ENCODE measurements at places on chromosomes 3 and 15.

GRCh38 chr3:137242836-137243400, 285.1 kb downstream of the IL20RB start:
- DNase-seq: no peak

DNA sequence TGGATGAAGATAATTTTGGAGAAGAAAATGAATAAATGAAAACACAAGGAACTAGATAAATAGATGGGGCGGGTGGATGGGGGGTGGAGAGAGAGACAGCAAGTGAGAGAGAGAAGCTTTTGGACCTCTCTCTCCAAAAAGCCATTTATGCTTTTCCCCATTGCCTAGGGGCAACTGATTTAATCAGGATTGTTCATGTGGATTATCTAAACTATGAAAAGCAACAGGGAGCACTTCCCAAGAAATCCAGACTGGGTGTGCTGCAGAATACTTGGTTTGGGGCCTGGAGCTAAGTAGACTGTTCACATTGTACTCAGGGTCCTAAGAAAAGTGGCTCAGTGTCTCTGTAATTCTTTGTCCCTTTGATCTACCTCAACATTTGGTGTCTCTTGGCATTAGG, 367.0 kb downstream of the TIGIT start:
- DNase-seq: no peak

- DNase-seq: peak; percentile 65
These were observed 18.8 kb downstream of the NBEAL2 start for GRCh38 chr3:46998121-46998851.

- peak; percentile 6 for DNase-seq
These were observed 559 bp downstream of the SENP5 start for GRCh38 chr3:196868297-196868661.

DNA sequence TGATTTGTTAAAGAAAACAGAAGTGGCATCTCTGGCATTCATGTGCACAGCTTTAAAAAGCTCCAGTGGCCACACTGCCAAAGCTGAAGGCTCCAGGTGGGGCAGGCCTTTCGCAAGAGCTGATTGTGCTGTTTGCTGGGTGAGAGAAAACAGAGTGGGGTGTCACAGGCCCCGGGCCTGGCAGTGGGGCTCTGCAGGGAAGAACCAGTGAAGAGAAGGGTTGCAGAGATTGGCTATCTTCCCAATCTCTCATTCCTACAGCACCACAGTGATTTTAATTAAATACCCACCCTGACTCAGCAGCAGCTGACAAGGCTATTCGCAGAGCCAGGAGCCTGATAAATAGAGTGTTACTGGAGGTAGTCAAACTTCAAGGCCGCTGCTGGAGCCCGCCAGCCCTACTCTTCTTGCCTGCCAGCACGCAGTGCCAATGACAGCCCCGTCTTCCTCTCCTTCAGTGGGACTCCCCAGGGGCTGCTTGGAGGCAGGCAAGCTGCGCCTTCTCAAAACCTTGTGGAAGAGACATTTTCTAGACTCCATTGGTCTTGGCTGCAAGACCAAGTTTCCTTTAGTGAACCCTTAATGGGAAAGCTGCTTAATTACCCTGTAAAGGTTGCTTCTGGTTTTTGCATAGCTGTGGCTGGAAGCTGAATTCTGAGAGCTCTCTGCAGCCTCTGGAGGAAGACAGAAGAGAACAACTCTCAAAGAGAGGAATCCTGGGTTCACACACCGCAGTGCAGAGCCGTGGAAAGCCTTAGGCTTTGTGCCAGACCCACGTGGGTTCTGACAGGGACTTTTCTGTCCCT, 225.8 kb upstream of the SLCO3A1 start:
- no peak for DNase-seq

GRCh38 chr3:138165061-138165460, 9.7 kb downstream of the DBR1 start:
- DNase-seq: no peak

DNA sequence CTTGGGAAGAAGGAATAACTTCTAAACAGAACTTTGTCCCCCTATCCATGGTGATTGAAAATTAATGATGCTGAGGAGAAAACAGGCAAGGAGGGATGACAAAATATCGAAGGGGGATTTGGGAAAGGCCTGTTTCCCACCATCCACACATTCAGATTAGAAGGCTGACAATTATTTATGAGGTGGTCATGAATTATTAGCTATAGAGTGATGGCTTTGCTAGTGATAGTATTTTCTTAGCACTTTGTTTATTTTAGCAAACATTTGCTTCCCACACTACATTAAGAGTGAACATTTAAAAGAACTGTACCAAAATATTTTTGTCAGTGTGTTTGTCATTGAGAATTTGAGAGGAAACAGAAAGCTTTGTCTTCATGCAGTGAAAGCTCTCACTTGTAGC, 172.6 kb upstream of the PDZRN3 start:
- no peak for DNase-seq

DNA sequence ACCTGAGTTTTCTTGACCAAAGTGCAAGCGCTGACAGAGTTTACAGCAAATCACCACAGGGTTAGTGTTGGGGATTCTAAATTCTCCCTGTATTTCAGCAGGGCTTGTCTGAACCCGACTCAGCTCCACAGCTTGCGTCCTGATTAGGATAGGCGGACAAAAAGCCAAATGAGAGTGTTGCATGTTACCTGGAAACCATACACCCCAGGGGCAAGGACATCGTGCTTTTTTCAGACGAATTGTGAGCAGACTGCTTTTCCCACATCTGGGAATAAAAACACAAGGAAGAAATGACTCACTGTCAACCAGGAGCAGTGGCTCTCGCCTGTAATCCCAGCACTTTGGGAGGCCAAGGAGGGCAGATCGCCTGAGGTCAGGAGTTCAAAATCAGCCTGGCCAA, 3.0 kb downstream of the DZIP1L start:
- no peak for DNase-seq

GRCh38 chr3:146262371-146263110, 11.6 kb upstream of the PLSCR4 start:
- no peak for DNase-seq

DNA sequence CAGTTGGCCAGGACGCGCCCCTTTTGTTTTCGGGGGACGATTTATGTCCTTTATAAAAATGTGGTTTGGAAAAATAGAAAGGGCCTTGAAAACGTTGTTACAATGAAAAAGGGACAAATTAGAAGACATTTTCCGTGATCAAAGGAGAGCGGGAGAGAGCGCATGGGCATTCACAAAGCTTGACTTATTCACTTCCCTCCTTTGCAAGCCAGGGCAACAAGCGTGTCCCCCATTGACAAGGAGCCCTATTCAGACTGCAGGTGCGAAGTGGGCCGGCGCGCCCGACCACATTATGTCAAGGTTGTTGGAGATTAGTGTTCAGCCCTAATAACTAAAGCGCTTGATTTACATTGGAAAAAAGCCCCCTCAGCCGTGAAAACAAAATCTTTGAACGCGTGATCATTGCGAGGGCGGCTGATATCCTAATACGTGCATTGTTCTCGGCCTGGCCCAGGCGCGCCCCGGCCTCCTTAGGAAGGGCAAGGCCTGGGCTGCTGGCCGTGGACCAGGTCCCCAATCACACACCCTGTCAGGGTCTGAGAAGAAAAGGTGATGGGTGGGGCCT, 25.9 kb downstream of the ZIC4 start:
- no peak for DNase-seq

GRCh38 chr3:105765308-105765639, 103.5 kb downstream of the CBLB start:
- DNase-seq: no peak

DNA sequence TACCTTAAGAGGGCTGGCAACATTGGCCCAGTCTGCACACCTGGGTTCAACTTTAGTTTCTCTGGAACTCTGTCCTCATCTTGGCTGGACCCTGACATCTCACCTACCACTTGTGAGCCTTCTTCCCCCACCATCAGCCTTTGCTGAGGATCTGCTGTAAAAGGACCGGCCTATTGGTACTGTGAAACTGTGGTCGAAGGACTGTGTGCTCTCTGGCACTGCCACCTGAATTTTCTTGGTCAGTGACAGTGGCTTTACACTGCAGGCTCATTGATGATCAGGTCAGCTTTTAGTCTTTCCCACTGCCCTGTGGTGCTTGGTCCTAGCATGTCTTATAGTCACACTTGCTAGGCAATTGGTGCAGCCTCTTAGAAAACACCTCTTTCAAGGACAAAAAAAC, 86.9 kb downstream of the PEX5L start:
- no peak for DNase-seq

GRCh38 chr15:51971375-51972133, at the start of gene LEO1:
Gene LEO1 (minus strand): TSS chr15:51971778. CDS start chr15:51971745, 33 bp downstream.
- peak; percentile 74 for DNase-seq

- no peak for DNase-seq
These were observed 54.4 kb downstream of the SH3BP5 start for GRCh38 chr3:15277861-15278500.

DNA sequence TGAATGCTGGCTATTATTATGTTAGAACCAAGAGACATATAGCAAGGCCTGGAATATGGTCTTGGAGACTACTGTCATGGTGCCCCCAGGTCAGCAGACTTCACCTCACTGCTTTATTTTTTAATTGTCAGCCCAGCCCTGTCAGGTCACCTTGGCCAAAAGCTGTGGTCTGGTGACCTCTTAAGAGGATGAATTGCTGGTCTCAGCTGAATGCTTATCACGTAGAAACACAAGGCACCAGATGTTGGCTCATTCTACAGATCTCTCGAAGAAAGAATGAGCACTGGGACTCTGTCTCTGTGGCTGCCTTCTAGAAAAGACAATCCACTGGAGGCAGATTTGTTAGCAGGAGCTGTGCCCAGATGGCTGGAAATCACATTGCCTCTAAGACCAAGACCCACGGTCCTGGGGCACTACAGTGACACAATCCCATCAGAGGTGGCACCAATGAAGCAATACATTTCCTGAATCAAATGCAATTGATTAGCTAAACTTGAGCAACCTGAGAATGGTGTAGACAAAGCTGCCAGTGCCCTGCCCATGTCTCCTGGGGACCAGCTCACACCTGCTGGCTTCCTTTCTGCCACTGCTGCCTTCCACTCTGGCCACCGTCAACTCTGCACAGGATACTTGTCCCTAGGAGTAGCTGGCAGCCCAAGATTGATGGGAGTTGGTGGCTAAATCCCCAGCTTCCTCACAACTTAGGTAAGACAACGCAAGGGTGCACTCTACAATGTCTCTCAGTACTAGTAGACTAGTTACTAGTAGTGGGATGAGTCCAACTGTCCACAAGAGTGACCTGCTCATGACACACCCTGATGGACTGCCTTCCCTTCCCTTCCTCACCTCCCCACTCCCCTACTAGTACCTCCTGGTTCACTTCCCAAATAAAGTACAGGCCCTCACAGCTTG, 384.9 kb upstream of the PROK2 start:
- no peak for DNase-seq

DNA sequence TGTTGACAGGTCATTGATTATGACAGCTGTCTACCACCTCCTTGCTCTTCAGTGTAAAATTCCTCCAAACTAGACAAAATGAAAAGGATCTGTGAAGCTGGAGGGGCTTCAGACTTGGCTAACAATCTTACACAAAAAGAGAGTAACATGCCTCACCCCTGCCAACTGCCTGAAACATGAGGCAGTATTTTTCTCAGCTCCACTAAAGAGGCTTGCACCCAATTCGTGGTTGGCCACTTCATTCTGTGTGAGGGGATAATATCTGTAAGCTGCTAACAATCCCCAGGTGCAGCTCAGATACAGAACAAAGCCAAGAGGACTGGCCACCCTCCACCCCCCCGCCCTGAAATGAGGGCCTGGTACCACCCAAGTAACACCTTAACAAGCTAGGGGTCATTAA, 2.8 kb downstream of the MB21D2 start:
- no peak for DNase-seq

DNA sequence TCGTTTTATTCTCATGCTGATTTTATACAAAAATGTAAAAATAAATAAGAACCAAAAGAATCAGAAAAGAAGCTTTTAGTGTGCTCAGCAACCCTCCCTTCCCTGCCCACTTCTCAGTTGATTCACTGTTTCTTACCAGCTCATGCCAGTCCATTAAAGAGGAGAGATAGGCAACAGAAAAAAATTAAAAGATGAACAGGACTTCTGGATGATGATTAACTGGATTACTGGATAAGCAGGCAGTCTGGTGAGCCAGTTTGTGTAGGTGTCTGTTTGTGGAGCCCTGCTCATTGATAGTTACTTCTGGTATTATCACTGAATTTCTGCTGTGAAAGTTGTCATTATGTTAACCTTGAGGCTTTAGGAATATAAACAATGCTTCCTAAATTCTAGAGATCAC, 15.1 kb upstream of the GPR171 start:
- DNase-seq: no peak

- no peak for DNase-seq
These were observed 95.4 kb upstream of the SNRPA1 start for GRCh38 chr15:101390462-101390861.

- DNase-seq: no peak
These were observed 12.4 kb upstream of the OTOL1 start for GRCh38 chr3:161484226-161484625.

DNA sequence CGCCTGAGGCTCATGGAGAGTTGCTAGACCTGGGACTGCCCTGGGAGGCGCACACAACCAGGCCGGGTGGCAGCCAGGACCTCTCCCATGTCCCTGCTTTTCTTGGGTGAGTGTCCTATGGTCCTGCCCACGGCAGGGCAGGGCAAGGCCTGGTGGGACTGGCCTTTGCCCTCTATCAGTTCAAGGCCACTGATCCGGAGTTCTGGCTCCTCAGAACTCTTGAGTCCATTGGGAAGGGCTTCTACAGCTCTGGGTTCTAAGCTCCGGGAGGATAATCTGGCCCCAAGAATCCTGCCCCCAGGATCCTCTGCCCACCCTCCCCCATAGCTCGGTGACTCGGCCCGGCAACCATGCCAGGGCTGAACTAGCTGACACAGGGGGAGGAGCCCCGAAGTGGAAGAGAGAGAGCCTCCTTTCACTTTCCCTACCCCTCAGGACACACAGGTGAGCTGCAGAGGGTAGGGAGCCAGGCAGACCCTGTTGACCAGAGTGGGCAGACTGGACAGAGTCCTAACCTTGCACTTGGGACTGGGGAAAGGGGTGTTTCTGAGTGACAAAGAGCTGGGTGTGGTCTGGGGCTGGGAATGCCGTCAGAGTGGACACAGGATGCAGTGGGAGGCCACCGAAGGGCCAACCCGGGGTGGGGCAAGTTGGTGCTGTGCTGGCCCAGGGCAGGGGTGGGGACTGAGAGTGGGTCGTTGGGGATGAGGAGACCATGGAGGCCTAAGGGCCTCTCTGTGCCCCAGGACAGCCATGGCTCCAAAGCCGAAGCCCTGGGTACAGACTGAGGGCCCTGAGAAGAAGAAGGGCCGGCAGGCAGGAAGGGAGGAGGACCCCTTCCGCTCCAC, 664 bp downstream of the PARP3 start:
- peak; percentile 42 for DNase-seq

DNA sequence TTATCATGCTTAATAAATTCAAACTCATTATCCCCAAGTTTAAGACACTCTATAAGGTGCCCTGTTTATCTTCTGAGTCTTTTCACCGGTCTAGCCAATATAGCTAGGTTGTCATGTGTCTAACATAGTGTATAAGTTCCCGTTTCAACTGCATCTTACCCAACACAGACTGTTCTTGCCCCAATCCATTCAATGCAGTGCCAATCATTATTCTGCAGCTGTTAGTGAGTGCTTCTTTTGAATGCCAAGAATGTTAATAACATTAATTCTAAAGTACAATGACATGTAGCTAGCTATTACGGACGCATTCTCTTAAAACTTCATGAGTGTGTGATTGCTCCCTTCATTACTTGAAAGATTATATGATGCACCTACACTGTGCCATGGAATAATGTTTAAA, 646.4 kb upstream of the NR2F2 start:
- DNase-seq: no peak
